ENCODE measurements at places on chromosomes 12 and 14. TPM values are rescaled to one million over a fixed set of nuclear protein-coding genes. Genes with fewer than 3 reads are reported as not detected.

DNA sequence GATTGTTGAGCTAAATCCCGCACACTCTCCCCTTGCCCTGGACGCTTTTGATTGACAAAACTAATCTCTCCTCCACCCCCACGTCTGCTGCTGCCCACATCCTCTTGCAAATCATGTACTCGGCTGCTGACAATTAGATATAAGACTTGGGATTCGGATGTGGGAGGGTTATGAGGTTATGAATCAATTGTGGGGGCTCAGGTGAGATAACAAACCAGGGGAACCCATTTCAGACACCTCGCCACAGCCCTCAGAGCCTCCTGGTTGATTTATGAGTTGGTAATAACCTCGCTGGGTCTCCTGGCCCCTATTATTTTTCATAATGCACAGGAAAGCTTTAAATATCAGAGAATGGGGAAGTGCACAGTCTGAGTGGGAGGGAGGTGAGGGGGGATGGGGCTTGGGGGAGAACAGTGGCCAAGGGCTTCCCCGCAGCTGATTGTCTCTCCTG lies 449.9 kb downstream of the DPF3 start:
- DNase-seq, result no peak

DNA sequence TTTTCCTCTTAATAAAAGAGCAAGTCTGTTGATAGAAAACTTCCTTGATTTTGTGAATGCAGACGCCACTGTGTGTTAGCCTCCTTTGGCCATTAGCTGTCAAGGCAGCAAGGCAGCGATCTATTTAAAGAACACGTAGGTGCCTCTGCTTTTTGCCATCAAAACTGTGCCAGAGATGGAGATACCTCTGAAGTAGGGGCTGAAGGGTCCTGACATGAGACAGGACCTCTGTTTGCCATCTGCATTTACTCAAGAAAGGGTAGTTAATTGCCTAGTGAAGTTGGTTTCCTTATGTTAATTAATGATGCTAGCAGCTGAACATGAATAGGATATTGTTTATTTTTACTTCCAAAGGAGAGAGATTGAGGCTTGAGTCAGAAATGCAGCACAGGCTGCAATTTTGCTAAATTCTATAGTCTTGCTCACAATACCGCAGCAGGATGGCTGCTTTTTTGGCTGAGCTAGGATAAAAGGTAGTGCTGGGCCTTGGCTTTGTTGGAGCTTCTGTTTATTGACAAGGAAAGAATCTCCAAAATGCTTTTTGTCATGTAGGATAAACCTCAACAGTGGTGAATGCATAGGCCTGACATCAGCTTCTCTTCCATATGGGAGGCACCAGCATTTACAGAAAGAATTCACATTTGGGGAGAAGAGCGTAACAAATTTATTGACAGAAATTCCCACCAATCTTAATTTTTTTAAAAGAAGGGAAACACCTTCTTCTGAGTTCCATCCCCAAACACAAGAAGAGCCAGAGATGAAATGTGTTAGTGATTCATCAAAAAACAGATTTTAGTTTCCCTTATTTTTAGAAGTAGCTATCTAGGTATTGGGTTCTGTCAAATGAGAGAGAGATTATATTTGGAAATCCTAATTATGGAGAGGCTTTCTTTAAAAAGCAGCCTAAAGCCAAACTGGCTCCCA lies 13.9 kb upstream of the RPH3A start:
- no peak for DNase-seq

GRCh38 chr12:49973361-49973830 lies 649 bp downstream of the AQP6 start:
- DNase-seq, result no peak

DNA sequence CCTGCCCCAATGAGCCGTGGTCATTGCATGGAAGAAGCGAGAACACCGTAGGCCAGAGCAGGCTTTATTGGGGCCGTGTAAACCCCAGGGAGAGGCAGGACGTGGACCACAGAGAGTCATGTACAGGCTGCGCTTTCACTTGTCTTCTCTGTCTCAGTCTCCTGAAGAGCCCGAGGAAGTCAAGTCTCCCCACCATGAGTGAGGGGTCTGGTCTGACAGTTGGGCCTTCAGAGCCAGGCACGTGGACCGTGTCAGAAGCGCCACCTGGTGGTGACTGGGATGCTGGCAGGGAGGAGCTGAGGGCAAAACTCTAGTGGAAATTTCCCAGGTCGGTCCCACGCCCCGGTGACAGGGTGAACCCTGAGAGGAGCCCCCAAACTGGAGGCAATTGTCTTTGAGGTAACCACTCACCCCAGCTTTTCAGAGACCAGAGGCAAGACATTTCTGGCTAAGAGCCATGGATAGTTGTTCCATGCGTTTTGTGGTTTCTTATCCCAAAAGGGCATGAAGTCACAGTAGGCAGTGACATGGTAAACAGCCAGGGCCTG lies 17.4 kb downstream of the RPS6KL1 start:
- DNase-seq, result no peak

Gene KCNH3
- 6.7 TPM for polyA plus RNA-seq

Gene PPP1R3E
- 37.2 TPM for polyA plus RNA-seq

DNA sequence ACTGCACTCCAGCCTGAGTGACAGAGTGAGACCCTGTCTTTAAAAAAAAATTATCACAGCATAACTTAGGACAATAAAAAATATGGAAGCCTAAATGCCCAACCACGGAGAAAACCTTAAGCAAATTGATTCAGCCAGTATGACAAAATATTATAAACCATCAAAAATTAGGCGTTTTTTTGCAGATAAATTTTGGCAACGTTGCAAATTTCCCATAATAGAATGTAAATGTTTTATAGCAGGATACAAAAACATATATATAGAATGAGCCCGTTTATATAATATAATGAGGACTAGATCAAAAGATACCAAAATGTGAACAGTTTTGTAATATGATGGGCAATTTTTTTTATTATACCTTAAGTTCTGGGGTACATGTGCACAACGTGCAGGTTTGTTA lies 6.8 kb upstream of the EML5 start:
- no peak for DNase-seq

DNA sequence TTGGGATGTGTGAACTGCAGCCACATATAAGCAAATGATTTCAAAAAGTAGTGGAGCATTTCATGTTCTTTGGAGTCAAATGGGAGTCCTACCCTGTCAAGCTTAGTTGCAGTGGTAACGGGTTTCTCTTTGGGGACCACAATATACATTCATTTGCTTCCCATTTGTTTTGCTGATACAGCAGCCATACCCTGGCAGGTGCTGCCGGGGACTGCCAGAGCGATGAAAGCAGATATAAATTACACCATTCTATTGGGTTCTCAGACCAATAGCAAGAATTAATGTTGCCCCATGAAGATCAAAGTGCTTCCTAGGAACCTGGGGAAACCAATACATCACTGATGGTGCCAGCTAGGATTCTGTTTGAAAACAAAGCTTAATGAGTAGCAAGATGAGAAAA lies 1621.5 kb upstream of the FLRT2 start:
- DNase-seq, result no peak

Gene MYO1A
- polyA plus RNA-seq, result 0.25 TPM

Gene OAS2
- polyA plus RNA-seq, result 6.0 TPM

Gene PTPRR
- polyA plus RNA-seq, result 0.59 TPM

DNA sequence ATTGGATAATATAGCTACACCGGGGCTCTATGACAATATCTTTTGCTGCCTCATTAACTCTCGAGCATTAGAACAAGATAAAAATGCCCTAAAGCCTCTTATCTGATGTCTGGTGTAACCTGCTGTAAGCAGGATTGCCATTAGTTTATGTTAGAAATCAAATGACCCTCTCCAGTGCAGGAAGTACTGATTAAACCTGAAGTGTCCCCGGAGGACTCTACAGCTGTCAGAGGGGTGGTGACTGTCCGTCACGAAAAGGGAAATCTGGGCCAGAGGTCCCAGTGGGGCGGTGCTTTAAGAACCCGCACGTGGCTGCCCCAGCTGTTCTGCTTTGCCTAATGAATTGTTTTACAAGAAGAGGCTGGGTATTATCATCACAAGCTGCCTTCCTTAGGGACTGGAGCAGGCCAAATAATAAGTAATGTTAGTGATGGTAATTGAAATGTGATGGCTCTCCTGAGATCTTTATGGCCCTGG lies 55.7 kb downstream of the LIN52 start:
- DNase-seq, result peak; percentile 24

Gene BRAP
- 18.2 TPM for polyA plus RNA-seq

GRCh38 chr12:95114766-95115405 lies 41.5 kb upstream of the NR2C1 start:
- DNase-seq, result no peak

Gene IL31
- polyA plus RNA-seq, result not detected

DNA sequence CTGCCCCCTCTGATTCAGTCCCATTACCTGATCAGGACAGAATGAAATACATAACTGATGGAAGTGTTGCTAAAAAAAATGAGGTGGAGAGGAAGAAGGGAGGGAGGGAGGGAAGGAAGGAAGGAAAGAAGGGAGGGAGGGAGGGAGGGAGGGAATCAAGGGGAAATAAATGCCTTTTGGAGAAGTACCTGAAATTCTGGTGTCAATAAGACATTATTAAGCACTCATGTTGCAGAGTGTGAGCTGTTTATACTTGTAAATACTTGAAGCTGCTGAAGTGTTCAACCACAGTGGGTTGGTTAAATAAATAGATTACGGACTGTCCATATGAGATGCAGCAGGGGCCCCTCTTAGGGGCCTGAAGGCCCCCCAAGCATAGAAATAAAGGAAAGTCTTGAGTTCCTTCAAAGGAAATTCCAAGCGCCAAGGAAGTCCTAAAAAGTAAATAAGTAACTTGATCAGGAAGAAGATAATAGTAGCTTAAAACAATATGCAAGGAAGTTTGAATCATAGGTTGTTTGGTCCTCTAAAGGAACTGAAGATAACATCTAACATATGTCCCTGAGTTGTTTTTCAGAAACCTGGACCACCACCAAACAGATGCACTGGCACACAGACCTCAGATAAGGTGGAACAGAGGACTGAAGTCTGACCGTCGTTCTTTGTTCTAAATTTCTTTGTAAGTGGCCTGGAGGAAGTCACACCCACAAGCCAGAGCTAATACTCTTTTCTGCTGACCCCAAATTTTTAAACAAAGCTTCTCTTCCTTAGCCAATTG lies 110.8 kb downstream of the SEC23A start:
- no peak for DNase-seq

DNA sequence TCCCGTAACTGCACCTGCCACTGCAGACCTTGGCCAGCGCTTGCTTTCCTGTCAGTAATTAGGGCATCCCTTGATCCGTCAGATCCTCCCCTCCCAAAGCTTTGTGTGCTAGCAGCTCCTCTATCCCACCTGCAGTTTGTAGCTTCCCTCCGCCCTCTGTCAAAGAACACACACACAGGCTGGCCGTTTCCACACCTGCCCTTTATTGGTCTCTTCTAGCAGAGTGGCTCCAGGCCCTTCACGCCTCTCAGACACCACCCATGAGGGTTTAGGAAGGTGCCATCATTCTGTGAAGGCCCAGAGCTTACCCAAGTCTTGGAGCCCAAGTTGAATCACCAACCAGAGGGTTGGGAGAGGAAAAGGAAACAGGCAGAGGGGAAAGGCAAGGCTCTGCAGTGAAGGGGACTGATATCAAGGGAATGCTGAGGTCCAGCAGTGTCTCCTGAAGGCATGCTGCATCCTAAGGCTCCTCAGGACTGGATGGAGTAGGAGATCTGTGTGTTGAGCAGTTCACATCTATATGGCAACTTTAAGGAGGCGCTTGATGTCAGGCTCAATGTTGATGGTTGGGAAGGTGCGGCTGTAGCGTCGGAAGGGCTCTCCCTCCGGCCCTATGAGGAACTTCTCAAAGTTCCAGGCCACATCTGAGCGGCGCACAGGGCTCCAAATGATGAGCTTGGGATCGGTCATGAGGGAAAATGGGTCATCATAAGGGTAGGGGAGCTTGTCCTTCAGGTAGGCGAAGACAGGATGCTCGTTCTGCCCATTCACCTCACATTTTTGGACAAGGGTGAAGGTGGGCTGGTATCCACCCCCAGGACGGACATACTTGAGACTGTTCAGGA lies 3.4 kb downstream of the GPX2 start:
- DNase-seq, result no peak

Gene FAM181A
- not detected for polyA plus RNA-seq

Measured in renal pelvis (tissue), 12 donors.